ENCODE measurements at places on chromosomes 3 and 15. TPM values are rescaled to one million over a fixed set of nuclear protein-coding genes. Genes with fewer than 3 reads are reported as not detected.

The C3orf62 gene
- total RNA-seq: 6.6 TPM

The ITIH1 gene
- total RNA-seq: 0.18 TPM

The LRRC31 gene
- not detected for total RNA-seq

The ATG7 gene
- 44.1 TPM for total RNA-seq

The LRIG1 gene
- 87.7 TPM for total RNA-seq

The ZCWPW2 gene
- total RNA-seq: 1.8 TPM

The SEMA3F gene
- 8.2 TPM for total RNA-seq

The FANCD2 gene
- 12.1 TPM for total RNA-seq

The HYAL3 gene
- 4.2 TPM for total RNA-seq

The LRTM1 gene
- total RNA-seq: not detected

The CACNA2D3 gene
- 5.4 TPM for total RNA-seq

The SLC12A1 gene
- 4.0 TPM for total RNA-seq

The ACKR2 gene
- not detected for total RNA-seq

The FYTTD1 gene
- 44.1 TPM for total RNA-seq

The SELENOS gene
- 28.8 TPM for total RNA-seq

The SLCO2A1 gene
- total RNA-seq: 4.4 TPM

Data from cerebellum (tissue), 4 donors.